Urinary bladder (tissue), 4 donors: ENCODE measurements at places on chromosomes 5 and 9. TPM values are rescaled to one million over a fixed set of nuclear protein-coding genes. Genes with fewer than 3 reads are reported as not detected.

P4HA2 gene
- total RNA-seq: 102 TPM

MARCOL gene
- total RNA-seq: not detected

FAXDC2 gene
- total RNA-seq: 28.2 TPM

GRCh38 chr9:4987961-4988421, 2.9 kb downstream of the JAK2 start:
- no peak for DNase-seq

DNA sequence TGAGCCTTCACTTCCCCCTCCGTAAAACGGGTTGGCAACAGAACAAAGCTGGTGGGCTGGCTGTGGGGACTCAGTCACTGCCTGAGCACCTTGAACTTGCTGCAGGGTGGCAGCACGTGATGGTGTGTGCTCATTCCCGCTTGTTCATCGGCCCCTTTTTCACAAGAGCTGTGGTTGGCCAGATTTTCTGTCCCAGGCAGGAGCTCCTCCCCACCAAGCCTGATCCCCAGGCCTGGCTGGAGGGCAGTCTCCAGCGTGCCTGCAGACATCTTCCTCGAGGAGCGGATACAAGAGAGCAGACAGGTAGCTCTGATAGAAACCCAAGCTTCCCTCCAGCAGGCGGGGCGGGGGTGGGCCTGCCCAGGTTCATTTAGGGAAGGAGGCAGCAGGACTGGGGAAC, 61.9 kb upstream of the ORM1 start:
- no peak for DNase-seq
